ENCODE measurements at places on chromosomes 12 and 14.

DNA sequence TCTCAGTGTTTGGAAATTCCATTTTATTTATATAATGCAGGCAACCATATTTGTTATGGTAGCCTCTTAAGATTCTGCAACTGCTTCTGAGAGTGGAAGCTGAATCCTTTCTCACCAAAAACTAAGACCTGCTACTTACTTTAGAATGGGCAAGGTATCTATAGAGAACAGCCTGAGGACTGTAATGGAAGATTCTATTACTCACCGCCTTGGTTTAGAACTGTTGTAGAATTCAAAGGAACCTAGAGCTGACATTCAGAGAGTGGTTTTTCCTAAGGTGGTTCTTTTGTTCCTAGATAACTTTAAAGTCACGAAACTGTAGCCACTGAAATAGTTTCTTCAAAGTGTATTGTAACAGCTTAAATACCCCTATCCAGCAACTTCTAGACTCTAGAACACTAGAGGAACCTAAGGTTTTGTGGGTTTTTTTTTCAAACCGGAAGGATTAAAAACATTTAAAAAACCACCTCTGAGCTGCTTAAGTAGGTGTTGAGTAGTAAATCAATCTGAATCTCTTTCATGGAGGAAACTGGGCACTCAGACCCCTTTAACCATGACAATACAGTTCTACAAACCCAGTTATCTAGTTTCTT lies 4.2 kb downstream of the TDP1 start:
- DNase-seq, result no peak

- DNase-seq, result no peak
Measured at GRCh38 chr12:108686780-108687179, 44.5 kb downstream of the CORO1C start.

GRCh38 chr12:95626854-95627253 lies 75.6 kb upstream of the USP44 start:
- no peak for DNase-seq

DNA sequence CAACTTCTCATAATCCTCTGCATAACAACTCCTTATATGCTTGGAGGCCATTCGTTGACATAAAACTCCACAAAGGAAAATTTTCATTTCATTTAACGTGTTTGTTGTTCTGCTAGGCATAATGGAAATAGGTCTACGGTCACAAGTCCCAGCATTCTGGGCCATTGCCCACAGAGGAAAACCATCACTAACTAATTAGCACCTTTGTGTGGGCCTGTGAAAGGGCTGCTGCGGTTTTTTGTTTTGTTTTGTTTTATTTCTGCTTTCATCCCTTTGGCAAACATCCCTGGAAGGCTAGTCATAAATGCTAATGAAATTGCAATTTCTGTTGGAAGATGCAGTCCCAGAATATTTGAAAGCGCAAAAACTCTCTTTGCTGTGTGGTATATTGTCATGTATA lies 180.3 kb downstream of the RMST start:
- no peak for DNase-seq

DNA sequence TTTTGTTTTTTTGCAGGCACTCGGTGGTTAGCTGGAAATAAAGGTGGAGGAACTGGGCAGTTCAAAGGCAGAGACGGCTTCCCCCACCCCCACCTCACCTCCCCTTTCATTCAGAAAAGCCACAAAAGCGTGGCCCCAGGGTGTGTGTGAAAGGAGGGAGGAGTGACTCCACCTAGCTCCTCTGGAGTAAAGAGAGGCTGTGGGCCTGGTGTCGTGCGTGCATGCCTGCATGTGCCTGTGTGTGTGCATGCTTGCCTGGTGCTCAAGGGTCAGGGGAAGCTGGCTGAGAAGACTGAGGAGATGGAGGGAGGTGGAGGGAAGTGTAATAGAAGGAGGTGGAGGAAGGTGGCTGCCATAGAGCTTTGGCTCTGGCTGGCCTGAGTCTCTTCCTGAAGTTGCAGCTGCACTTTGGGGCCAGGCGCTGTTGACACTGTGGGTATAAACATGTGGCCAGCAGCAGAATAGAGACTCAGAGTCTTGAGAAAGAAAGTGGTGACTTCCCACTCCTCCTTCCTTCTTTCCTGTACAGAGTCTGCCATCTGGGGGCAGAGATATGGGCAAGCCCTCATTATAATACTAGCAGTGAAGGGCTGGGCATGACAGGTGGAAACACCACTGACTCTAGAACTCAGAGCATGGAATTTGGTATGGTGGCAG lies 36.9 kb upstream of the SINHCAF start:
- DNase-seq, result peak; percentile 35

DNA sequence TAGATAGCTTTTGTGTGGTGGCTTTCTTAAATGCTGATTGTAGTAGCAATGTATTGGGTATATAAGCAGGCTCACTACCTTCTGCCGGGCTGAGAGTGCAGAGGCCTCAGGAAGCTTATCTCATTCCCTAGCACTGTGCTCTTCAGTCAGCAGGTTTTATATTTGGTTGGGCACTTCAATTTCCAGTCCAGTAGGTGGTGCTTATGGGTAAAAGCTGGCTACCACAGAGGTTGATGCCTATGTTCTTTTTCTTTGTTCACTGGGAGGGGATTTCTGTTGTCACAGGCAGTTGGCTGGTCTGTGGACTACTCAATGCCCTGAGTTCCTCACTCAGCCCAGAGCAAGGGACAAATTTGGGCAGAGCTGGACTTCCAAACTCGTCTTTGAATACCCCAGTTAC lies 43.0 kb upstream of the GLIPR1 start:
- no peak for DNase-seq

DNA sequence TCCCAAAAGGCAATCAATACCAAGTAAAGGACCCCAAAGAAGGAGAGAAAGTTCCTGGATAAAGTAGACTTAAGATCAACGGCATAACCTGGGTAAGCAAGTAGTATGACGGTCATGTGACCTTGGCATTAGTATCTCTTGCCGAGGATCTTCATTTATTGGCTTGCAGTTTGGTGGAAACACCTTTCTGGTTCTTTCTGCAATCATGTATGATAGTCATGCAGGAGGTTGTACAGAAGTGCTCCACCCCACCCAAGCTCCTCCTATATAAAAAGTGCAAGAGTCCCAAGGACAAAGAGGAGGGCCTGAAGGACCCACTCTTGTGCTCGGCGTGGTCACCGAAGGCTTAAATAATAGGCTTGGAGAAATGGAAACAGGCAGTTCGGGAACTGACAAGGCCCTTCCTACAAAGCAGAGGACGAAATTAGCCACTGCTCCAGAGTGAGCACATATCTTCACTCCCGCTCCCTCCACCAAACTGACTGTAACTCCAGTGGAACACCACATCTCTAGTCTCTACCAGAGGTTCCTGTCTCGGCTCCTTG lies 750 bp downstream of the CS start:
- no peak for DNase-seq

DNA sequence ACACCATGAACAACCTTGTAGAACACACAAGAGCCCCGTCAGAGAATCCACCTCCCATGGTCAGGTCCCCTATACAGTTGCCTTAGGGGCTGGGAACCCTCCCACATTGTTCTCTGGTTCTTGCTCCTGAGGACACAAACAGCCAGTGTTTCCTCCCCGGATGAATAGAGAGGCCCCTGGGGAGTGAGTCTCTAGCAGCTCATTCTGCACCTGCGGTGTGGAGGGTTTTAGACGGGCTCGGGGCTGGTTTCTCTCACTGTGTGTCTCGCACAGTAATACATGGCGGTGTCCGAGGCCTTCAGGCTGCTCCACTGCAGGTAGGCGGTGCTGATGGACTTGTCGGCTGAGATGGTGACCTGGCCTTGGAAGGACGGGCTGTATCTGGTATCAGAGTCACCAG lies 1052.1 kb downstream of the TMEM121 start:
- no peak for DNase-seq

- DNase-seq, result peak; percentile 44
Measured at GRCh38 chr14:74571901-74572725, 39.9 kb downstream of the LTBP2 start.

DNA sequence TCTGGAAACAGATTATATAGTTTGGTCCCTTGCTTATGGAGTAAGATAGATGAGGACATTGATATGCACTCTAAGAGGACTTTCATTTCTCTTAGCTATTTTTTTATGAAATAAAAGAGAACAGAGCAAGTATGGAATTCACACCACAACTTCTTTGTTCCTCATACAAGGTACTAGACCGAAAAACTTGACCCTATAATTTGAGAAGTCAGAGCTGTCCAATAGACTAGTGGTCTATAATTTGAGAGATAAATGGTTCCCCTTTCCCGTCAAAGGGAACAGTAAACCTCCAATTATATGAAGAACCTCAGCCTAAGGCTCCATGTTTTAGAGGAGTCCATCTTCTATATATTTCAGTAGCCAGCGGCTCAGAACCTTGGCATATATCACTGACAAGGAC lies 58.5 kb upstream of the HIF1A start:
- DNase-seq, result no peak

DNA sequence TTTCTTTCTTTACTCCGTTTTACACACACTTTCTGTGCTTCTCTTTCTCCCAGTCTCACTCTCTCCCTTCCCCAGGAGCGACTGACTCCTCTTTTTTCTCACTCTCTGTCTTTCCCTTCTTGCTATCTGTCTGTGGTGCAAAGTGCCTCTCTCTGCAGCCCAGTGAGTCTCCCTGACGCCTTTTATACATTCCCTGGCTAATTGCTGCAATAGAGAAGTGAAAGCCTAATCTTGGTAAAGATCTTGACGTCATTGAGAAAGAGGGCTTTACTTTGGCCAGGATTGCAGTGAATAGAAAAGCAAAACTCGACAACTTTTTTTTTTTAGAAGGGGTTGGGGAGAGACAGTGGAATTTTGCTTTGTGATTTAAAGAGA lies 706 bp upstream of the DIO2 start:
- no peak for DNase-seq

DNA sequence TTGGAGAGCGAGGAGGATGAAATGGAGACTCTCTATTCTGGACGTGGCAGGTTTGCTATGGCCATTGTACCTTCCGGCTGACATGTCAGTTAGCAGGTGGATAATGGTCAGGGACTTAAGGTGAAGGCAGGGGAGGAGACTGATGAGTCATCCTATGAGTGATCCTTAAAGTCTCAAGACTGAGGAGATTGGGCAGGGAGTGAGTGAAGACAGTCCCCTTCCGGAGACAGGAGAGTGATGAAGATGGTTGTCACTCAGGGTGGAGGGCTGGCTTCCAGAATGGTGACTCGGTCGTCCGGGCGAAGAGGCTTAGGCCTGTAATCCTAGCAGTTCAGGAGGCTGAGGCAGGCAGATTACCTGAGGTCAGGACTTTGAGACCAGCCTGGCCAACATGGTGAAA lies 49.8 kb upstream of the CCDC63 start:
- DNase-seq, result no peak

GRCh38 chr12:94596596-94596995 lies 53.8 kb downstream of the TMCC3 start:
- DNase-seq, result no peak

DNA sequence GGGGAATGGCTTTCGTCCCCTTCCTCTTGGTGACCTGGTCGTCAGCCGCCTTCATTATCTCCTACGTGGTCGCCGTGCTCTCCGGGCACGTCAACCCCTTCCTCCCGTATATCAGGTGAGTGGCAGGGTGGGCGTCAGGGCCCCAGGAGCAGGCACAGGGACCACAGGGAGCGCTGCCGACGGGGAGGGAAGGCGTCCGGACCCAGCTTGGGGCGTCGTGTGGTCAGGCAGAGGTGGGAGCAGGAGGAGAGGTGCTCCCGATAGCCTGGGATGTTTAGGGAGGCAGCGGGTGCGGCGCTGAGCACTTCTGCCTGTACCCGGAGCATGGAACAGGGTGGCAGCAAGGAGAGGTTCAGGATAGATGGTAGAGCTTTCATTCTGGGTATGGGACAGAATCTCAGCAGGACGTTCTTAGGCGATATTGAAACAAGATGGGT lies 444 bp downstream of the DRAM1 start:
- DNase-seq, result no peak

- DNase-seq, result no peak
Measured at GRCh38 chr12:54734196-54734950, 86.2 kb upstream of the DCD start.

- DNase-seq, result no peak
Measured at GRCh38 chr12:13198241-13198640, 1.7 kb downstream of the EMP1 start.

GRCh38 chr14:99361596-99362215 lies 89.7 kb upstream of the BCL11B start:
- no peak for DNase-seq

DNA sequence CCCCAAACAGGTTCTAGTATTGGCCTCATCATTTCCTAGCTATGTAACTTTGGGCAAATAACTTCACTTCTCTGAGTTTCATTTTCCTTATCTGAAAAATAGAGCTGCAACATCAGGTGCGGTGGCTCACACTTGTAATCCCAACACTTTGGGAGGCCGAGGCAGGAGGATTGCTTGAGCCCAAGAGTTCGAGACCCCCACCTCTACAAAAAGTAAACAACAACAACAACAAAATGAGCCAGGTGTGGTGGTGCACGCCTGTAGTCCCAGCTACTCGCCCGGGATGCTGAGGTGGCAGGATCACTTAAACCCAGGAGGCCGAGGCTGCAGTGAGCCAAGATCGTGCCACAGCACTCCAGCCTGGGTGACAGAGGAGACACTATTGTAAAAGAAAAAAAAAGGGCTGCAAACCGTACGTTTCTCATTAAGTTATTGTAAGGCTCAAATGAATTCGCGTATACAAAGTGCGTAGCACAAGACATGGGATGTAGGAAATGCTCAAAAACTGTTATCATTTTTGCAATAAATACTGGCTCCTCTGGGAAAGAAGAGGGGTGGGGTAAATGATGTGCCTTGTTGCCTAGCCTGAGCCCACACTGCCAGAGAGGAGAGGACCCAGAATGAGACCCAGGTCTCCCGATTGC lies 903 bp downstream of the C12orf76 start:
- no peak for DNase-seq

DNA sequence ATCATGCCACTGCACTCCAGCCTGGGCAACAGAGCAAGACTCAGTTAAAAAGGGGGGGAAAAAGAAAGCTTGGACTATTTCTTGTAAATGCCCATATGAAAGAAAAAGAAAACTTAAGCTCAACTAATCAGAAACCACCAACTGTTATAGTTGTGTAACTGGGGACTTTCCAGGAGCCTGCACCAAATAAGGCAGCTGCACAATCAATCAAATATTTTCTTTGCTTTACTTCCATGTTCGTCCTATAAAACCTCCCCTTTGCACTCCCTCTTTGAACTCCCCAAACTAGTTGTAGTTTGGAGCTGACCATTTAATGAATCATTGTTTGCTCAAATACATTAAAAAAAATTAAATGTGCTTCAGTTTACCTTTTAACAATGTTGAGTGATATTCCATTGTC lies 54.9 kb downstream of the OTOGL start:
- DNase-seq, result no peak

DNA sequence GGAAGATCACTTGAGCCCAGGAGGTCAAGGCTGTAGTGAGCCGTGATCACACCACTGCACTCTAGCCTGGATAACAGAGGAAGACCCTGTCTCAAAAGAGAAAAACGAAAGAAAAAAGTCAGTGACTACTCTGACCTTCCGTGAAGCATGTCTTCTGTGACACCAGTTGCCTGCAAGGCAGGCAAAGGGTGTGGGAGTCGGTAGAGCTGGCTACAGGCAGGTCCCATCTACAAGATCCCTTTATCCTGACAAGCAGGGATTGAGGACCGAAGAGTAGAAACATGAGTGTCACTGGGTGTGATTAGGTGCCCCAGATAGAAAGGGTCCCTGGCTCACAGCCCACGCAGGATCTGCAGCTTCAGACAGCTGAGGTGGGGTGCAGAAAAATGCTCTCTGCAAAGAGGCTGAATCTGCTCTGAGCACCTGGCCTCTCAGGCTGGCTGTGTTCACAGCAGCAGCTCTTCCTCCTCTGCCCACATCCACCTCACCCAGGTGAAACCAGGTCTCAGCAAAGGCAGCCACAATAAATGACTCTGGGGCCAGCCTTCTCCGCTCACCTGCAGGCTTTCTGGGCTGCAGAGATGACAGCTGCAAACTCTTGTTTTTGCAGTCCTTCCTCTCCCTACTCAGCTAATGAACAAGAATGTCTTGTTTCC lies 28.6 kb upstream of the HSP90B1 start:
- peak; percentile 37 for DNase-seq

- DNase-seq, result no peak
Measured at GRCh38 chr12:62657363-62657632, 190.7 kb downstream of the MON2 start.
